Activated CD8-positive, alpha-beta T cell treated with anti-CD3 and anti-CD28 coated beads for 36 hours (primary cell): ENCODE measurements at places on chromosomes 3 and 15.
A peak's percentile ranks its signal among the peaks of the same experiment; 100 is the strongest.

GRCh38 chr3:170043506-170043905, 5.7 kb downstream of the GPR160 start:
- no peak for DNase-seq

- no peak for DNase-seq
These were observed 37.0 kb upstream of the CPOX start for GRCh38 chr3:98630416-98630815.

DNA sequence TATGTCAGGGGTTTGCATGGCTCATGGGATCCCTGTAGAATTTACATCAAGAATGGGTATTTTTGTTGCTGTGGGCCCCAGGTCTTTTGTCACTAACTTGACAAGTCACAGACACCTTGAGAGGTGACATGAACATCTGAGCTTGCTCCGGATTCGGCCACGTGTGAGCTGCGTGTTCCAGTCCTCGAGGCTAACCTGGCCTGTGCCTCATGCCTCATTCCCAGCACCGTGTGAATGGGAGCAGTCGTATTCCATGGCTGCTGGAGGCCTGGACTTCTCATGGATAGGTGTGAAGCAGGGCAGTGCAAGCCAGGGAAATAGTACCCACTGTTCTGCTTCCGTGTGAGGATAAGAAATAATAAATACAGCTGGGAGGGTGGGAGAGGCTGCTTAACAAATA, 423.5 kb downstream of the OCA2 start:
- DNase-seq: no peak

DNA sequence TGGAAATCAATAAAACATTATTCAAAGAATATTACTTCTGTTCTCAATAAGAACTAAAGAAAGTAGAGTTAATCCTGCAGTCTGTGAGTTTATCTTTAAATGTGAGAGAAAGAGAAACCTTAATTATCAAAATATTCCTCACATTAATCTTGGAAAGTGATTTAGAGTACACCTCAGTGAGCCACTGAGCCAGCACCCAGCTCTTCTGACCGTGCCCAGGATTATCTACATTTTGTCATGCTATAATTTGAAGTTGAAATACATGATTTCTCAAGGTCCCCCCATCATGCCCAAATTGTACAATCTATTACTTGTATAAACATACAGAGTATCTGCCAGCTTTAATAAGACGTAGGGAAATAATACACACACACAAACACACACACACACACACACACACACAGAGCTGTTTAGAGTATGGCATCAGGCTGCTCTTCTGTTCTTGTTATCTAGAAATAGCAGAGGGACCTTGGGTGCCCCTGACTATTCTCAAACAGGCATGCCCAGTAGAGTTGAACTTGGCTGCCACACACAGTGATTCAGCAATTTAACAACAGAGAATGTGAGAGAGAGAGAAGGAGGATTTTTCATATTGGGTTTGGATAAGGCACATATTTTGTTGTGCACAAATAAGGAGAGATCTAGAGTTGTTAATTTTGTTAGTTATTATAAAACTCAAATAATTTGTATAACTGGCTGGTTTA, 74.4 kb downstream of the P2RY1 start:
- DNase-seq: no peak

GRCh38 chr3:138824114-138824506, 10.6 kb downstream of the PIK3CB start:
- no peak for DNase-seq

GRCh38 chr3:36942638-36943248, 2.1 kb downstream of the TRANK1 start:
- DNase-seq: no peak

- peak; percentile 50 for DNase-seq
These were observed 112.3 kb downstream of the WDR76 start for GRCh38 chr15:43939070-43939469.

DNA sequence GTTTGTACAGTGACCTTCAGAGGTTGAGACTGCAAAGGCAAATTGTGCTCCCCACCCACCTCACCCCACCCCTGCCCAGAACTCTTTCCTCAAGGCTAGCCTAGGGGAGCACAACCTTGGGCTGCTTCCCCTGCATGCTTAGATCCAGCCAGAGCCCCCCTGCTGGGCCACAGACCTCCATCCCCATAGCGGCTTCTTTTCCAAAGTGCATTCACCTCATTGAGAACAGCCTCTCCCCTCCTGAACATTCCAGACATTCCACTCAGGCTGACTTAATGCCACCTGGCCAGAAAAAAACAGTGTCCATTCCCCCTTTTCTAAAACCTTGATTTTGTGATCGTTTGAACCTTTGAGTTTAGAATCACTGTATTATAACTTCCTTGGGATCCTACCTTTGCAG, 124.4 kb upstream of the TOPAZ1 start:
- DNase-seq: no peak

DNA sequence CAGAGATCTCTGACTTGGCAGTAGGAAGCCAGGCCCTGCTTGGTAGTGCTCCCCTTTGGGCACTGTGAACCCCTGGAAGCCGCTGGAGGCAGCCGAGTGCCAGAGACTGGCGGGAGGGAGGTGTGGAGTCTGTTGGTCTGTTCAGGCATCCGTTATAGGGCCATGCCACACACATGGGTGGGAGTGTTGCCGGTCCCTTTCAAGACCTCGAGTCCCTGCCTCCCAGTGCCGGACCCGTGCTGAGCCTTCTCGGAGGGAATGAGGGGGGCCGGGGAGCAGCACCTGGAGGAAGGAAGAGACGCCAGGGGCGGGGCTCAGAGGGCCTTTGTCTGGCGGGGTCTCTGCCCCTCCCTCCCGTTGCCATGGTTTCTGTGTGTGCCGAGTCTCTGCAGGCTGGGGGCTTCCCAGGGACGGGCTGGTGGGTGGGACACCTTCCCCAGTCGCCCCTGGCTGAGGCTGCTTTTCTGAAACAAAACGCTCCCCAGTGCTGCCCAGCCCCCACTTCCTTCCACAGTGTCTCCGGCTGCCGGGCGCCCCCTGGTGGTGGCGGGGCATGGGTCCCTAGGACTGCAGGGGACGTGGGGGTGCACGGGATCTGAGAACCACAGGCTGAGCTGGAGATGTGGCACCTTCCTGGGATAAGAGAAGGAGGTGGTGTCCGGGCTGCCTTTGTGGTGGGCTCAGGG, 10.0 kb downstream of the GNAI2 start:
- peak; percentile 99 for DNase-seq

- DNase-seq: no peak
These were observed 2.0 kb downstream of the FAM3D start for GRCh38 chr3:58664611-58665010.

- DNase-seq: no peak
These were observed 275.9 kb downstream of the DOCK3 start for GRCh38 chr3:50950591-50950990.

GRCh38 chr15:70491641-70492040, 271.7 kb downstream of the UACA start:
- DNase-seq: no peak

DNA sequence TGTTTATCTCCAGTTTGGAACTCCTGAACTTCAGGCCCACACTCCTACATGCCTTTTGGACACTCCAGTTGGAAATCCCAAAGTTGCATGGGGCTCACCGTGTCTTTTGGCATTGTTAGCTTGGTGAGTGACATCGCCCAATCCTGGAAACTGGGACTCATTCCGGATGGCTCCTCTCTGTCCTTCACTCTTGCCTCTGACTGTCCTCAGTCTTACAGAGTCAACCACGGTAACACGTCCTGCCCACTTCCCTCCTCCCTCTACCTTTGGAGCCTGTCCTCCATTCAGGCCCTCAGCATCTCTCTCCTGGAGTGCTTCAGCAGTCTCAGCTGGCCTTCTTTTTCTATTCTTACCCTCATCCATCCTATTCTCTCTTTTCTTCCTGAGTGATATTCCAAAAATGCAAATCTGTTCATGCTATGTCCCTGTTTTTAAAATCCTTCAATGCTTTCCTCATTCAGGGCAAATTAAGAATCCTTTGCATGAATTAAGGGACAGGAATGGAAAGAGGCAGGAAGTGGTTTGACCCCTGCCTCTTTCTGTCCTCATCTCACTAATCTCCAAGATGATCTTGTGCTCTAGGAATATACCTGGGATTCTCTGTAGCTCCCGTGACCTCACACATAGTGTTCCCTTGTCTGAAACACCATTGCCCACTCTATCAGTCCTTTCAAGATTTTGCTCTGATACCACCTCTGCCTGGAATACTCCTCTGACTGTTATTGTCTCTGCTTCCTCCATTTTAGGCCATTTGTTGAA, 42.5 kb downstream of the LPP start:
- DNase-seq: no peak

- DNase-seq: no peak
These were observed 10.3 kb downstream of the CAV3 start for GRCh38 chr3:8743911-8744310.
